ENCODE measurements at places on chromosomes 2 and 18.

DNA sequence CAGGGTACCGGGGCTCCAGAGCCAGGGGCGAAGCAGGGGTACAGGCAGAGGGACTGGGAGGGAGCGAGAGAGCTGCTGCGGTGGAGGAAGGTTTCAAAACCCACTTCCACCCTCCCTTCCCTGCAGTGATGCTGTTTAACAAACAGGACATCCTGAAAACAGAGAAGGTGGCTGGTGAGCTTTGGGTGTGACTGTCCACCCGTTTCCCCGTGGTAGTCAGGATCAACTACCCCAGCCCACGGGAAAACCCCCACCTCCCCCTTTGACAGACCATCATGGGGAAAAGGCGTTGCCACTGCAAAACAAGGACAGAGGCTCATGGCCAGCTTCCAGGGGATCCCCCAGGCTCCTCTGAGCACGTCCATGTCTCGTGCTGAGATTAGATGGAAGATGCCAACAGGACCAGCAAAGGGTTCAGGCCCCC is 12.9 kb downstream of the TMEM185B start:
- no peak for DNase-seq

GRCh38 chr2:182642328-182642727 is 73.7 kb upstream of the DNAJC10 start:
- DNase-seq = peak; percentile 7

DNA sequence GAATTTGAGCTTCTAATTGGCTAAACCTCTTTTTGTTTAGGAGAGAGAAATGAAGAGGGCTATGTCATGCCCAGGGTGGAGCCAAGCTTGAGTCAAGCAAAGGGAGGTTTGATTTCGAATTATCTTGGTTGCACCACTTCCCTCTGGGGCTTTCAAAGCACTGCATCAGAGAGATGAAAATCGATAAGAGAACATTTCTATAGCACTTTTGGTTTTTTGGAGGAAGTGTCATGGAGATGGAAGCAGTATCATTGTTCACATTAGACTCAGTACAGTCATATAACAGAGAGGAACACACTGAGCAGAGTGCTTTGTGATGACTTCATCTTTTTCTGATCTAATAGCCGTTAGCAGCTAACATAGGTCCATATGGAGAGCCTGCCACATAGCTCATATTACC is 120.3 kb upstream of the UXS1 start:
- DNase-seq = no peak

DNA sequence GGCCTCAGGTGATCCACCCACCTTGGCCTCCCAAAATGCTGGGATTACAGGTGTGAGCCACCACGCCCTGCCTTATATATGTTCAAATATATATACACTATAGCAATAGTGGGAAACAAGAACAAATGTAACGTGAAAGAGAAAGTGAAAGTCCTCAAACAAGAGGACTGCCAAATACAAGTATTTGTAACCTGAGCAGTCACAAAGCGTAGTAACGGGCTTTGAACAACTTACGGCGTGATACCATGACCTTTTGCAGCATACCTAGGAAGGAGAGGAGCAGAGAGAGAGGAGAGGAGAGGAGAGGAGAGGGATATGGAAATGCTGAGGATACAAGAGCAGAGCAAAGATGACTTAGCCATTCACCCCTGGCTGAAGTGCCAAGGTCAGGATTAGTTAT is 113.8 kb upstream of the RGPD4 start:
- no peak for DNase-seq

DNA sequence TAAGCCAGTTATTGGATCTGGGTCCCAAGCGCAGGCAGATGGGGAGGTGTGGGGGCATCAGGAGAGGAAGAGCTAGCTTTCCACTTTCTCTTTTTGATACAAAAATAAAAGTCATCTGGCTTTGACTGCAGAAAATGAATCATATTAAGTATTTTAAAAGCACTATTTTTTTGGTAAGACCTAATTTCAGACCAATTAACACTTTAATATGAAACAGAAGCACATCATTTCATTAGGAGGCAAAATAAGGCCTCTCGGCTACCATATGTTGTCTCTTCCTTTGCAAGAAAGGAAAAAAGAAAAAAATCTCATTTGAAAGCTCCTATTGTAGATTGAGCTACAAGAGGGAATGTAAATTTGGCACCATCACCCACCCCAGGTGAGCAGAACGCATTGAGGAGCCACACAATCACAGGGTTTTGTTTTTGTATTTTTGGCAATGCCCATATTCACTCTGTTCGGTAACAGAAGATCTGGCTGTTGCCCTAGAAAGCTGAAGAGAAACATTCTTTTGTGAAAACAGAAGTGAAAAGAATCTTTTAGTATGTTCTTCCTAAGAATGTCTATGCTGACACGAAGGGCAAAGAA is 390.7 kb upstream of the ETAA1 start:
- DNase-seq = no peak

DNA sequence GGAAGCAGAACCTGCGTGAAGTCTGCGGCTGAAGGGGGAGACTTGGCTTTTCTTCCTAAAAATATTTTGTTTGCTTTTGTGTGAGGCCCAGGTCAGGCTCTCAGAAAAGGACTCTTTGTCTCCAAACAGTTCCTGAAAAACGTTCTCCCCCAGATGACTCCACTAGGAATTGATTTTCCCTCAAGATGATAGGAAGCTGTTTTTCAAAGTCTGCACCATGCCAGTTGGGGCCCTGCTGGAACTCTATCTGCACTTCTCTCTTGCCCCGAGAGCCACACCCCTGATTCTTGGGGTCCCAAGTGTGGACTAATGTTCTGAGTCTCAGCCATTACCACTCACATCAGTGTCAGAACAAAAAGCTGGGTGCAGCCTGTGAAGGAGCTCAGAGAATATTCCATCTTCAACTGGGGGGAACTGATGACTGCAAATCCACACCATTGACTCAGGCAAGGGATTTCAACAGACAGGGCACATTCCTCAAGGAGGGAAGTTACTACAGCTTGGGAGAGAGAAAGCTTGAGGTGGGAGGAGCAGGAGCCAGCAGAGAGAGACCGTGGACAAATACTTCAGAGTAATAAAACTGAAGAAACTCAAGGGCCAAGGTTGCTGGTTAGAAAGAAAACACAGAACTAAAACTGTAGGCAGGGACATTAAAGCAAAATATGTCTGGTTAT is 768.3 kb downstream of the RNF144A start:
- no peak for DNase-seq

DNA sequence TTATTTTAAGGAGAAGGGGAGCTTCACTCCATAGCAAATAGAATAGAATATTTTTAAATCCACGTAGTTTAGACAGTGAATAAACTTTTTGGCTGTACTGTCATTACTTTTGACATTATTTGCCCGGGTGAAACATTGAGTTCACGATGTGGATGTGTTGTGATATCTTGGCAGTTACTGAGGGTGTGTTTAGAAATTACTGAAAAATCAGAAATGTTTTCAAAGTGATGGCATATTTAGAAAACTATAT is 769 bp upstream of the FAM98A start:
- DNase-seq = no peak

- DNase-seq = no peak
Observed at GRCh38 chr18:59220164-59220783, 316 bp downstream of the GRP start.

DNA sequence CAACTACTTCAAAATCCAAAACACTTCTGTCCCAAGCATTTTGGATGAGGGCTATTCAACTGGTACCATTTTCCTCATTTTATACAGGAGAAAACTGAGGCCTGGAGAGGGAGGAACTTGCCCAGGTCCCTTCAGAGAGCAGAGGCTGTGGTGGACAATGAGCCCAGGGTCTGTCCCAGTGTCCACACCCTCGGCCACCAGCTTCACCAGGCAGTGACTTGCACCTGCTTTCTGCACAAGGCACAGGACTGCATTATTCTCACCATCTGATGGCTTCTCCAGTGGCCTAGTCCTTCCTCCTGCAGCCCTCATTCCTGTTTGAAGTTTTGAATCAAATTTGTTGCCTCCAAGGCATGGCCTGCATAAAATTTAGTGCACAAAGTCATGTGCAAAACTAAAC is 53.3 kb downstream of the RNF144A start:
- DNase-seq = no peak

GRCh38 chr2:68465081-68465916 is 1.8 kb downstream of the FBXO48 start:
- peak; percentile 31 for DNase-seq

DNA sequence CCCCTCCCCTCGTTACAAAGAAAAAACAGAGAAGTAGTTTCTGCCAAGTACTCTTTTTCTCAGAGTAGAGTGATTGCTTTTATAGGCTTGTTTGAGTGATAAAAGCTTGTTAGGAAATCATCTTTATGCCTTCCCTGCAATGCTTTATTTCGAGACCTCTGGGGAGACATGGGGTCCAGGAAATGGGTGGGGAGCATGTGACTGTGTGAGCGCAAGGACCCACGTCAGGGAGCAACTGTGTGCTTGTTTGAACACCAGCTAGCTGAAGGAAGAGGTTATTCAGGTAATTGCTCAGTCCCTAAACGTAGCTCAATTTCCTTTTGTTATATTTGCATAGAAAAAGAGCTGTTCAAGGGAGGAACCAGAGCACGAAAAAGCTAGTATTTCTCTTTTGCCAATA is 187.3 kb downstream of the FAM210A start:
- peak; percentile 29 for DNase-seq

- no peak for DNase-seq
Observed at GRCh38 chr2:120826716-120827410, 91.2 kb downstream of the GLI2 start.

DNA sequence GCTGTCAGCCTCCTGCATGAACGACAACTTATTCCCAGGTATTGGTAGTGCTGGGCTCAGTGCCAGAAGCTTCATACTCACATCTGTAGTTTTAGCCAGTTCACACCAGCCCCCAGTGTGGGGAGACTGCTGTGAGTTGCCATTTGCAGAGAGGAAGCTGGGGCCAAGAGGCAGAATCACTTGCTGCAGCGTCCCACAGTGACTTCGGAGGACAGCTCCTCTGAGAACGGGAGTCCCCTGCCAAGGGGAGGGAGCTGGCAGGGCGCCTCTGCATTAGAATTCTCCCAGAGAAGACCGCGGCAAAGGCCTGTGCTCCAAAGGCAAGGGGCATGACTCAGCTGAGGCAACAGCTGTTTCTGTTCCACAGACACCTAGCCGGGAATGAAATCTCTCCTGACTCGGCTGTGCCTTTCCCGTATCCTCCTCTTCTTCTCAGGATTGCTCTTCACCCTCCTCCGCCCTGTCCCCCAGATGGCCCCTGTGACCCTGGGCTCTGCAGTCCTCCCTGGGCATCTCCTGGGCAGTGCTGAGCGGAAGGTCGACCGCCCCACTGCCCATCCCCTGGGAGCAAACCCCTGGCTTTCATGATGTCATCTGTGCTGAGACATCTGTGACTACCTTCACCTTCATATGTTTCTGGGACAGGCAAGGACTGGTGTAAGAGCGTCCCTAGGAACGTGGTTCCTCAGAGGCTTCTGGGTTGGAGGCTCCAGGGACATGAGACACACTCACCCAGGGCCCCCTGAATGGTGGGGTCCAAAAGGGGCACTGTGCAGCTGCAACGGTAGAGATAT is 18.0 kb downstream of the MAL start:
- peak; percentile 46 for DNase-seq

- no peak for DNase-seq
Observed at GRCh38 chr2:196597531-196597930, 42.0 kb upstream of the CCDC150 start.

DNA sequence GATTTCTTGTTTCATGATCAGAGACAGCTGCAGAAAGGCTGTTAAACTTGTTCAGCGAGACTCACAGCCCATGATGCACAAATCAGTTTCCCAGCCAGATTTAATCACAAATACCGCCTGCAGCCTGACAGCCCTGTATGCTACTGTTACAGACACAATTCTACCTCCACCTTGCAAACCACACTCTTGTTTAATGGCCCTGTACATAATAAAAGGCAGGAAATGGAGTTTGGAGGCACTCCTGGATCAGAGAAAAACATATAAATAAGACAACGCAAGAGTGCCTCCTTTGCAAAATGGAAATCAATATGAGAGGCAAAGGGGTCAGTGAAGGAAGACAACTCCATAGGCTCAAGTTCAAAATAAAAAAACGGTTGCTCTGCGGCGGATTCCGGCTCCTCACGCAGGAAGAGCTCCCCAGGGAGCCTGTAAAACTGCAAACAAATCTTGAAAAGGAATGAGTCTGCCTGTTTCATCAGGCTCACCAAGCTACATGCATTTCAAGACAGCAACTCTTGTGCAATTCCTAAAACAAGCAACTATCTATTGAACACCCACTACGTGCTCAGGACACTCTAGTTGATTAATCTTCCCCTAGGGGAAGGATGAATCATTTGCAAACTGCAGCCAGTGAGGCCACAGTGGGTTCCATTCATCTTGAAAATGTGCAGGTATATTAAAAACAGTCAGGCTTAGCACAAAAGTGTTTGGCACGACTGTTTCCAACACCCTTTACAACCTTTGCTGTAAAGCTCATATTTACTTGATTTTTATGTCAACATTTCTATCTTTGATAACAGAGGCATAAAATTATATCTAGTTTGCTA is 37.5 kb downstream of the TBC1D8 start:
- DNase-seq = no peak

DNA sequence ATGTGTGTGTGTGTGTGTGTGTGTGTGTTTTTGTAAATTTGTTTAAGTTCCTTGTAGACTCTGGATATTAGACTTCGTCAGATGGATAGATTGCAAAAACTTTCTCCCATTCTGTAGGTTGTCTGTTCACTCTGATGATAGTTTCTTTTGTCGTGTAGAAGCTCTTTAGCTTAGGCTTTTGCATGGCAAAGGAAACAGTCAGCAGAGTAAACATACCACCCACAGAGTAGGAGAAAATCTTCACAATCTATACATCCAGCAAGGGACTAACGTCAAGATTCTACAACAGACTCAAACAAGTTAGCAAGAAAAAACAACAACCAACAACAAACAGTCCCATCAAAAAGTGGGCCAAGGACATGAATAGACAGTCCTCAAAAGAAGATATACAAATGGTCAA is 336.7 kb upstream of the ATP5MC3 start:
- DNase-seq = no peak

DNA sequence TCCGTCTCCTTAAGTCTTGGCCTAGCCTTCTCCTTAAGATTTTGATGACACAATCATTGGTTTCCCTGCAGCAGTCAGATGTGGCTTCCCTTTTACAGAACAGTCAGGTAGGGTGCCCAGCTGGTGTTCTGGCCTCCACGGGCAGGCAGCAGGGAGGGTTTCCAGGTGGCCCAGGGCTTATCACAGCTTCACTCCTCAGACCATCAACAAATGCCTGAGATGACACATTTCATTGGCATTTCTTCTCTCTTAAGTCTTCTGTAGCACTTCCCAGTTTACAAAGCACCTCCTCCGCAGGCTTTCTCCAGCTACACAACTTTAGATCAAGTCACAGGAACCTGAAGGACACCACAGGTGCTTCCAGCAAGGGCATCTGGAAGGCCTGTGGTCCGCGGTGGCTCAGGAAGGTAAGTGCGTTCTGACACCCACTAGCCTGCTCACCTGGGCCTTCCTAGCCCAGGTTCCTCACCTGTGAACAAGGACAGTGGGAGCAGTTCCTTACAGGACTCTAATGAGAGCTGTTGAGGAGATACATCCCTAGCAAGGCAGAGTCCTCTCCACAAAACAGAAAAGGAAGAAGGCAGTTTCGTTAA is 37.6 kb downstream of the PTPN18 start:
- no peak for DNase-seq

All from stimulated activated naive CD8-positive, alpha-beta T cell treated with anti-CD3 and anti-CD28 coated beads, Interleukin-15, Interleukin-2, amounts not matched to agents 100 U/mL and 50 U/mL, for 24 hours (primary cell).